ENCODE measurements at places on chromosomes 4 and X.

- DNase-seq, result no peak
These were observed 20.2 kb downstream of the PIGG start for GRCh38 chr4:519203-519651.

DNA sequence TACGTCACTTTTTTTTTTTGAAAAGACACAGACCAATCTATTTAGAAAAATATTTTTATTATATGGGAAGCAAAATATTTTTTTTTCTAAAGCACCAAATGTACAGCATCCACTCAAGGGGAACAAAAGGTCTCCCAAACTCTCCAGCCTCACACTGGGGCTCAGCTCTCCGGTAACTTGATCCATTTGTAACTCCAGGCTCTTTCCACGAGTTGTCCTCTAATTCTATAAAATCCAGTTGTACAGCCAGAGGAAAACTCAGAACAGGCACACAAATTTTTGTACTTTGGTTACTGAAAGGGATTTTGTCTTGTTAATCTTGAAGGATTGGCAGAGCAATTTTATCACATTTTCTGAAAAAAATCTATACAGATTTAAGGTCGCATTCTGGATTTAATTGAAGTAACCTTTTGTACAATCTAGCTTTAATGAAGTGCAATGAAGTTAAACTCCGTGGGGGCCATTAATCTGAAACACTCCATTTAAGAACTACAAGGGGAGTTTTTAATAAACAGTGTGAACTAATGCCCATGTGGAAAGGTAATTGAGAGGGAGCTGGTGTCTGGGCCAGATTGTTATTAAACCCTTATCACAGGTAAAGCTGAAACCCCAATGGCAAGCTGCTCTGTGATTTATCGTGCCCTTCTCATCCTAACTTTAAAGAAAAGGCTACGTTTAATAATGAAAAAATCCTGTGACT is 161.2 kb upstream of the FRG1 start:
- no peak for DNase-seq

DNA sequence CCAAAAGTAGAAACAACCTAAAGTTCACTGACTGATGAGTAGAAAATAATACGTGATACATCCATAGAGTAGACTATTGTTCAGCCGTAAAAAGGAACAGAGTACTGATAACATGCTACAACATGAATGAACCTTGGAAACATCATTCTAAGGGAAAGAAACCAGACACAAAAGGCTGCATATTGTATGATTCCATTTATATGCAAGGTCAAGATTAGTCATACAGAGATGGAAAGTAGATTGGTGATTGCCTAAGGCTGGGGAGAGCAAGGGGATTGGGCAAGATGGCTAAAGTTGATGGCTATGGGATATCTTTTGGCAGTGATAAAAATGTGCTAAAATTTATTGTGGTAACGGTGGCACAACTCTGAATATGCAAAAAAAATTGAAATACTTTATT is 209.1 kb downstream of the RELL1 start:
- DNase-seq, result no peak

DNA sequence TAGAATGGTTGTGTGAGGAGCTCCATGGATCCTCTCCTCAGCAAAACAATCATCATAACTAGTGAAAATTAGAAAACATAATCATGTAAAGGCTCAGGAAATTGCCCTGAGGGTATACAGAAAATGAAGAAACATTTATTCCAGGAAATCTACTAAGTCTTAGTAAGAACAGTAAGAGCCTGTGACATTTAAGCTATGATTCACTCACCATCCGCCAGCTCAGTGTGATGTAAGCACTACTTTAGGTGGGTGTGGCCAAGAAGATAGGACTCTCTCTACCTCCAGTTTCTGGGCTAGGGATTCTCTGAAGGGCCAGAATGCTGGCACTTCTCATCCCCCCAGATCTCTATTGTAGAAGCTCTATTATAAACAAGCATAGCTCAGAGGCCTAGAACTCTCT is 147.5 kb downstream of the DLG3 start:
- DNase-seq, result no peak

DNA sequence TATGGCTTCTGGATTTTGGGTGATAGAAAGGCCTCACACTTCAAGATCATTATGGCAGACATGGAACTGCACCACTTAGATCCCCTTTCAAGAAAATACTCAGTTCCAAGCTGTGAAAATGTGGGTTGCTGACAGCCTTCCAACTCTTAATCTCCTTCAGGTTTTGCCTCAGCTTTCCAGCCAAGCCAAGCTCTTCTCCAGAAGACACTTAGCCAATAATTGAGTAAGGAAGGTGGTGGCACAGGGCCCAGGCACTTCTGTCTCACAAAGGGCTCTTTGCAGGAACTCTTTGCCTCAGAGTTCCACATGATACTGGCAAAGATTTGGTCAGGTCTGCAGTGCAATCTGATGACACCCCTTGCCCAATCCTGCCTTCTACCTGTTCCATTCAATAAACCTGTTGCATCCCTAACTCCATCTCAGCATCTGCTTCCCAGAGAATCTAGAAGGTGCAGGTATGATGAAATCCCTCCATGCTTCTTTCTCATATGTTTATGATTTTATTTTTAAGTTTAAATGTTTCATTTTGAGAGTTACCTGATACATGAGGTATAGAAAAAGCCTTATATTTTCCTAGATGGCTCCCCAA is 30.6 kb downstream of the ANXA5 start:
- no peak for DNase-seq

- DNase-seq, result no peak
These were observed 35.5 kb upstream of the SORBS2 start for GRCh38 chr4:185847352-185848097.

GRCh38 chrX:288561-288991 is 7.4 kb downstream of the PLCXD1 start:
- no peak for DNase-seq

DNA sequence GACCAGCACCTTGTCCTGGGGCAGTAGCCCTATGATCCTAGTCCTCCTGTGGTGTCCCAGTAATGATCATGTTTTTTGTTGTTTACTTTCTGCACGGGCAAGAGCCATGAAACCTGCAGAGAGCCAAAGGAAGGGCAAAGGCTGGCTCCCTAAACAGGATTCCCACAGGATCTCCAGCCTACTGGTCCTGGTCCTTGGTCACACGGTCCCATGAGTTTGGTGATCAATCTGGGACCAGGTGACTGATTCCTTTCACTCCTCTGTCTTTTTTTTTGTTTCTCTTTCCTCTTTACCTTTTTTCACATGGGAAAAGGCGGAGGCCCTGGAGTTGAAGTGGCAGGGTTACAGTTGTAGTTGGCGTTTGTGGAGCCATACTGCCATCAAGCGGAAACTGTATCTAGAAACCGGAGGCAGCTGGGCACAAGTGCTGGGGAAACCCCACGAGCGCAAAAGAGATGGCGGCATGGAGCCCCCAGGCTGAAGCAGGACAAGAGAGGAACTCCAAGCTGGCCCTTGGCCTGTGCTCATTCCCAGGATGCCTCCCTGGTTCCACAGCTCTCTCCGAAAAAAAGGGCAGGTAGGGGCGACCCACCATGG is 34.6 kb downstream of the NBDY start:
- DNase-seq, result no peak

DNA sequence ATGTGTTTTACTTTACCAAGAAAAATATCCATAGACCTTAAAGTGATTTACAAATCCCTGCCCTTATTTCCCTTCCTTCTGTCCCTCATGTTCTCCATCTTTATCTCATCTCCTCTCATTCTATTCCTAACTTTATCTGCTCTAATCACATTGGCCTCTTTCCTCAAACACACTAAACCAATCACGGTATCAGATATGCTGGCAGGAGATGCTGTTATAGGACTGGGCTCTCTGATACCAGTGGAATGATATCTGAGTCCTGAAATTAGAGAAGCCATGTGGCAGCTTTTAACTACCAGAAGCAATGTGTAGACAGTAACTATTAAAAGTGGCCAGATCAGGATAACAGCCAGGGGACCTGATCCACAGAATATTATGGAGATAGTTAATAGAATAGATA is 49.9 kb upstream of the GIMD1 start:
- no peak for DNase-seq

DNA sequence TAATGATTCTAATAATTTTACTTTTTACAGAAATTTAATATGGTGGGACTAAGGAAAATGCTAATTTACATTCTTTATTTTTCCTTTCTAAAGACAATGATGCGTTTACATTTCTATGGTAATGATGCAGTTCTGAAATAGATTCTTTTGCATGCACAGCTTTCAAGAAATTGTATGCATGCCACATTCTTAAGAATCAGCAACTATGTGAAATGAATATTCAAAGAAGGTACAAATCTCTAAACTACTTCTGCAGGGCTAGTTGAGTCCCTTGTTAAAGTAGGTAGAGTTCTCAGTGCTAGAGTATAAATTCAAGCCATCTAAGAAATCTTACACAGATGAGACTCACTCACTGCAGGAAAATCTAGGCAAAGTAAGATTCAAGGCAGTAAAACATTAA is 24.5 kb upstream of the GRID2 start:
- DNase-seq, result no peak

DNA sequence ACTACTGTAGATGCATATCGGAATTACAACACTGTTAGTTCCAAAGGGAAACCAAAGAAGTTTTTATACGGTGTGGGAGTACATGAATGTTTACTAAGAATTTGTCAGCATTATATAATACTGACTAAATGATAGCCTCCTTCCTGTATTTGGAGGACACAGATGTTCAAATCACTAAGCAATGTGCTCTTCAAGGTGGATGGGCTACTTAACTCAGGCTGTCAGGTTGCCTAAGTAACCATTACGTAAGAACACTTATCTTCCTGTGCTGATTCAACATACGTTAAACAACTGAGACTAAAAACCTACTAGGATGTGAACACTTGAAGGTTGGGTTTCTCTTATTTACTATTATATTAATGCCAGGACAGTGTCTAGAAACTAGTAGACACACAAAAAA is 81.9 kb upstream of the HPGD start:
- no peak for DNase-seq

GRCh38 chr4:970046-970745 is 3.2 kb downstream of the DGKQ start:
- DNase-seq, result no peak

DNA sequence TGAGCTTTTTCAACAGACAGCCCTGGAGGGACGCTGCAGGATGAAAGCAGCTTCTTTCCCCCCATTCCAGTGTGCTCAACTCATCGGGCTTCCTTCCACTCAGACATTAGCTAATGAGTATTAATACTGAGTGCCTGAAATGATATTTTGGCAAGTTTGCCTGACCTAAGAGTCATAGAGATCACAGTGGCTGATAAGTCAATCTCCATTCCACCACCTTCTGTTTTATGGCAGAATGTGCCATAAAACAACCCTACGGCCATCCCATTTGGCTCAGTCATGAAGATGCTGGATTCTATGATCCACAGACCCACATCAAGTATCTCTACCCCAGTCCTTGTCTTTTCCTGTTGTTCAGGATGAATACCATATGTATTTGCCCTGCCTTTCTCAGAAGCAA is 48.3 kb upstream of the MAB21L2 start:
- DNase-seq, result no peak

DNA sequence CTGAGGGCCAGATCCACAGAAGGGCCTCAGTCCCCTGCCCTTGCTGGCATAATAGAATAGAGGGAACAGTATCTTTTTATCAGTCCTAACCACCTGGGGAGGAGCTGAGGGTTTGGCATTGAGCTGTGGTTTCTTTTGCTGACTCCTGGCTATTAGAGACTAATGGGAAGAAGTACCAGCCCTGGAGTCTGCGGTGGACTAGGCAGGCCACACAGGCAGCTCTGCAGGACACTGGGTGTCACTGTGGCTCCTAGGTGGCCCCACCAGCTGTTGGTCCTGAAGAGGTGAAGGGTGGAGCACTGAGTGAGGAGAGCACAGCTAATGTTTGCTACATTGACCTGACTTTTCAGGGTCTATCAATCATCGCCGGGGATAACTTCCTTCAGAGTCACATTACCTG is 52.8 kb upstream of the GPC4 start:
- DNase-seq, result no peak
